ENCODE measurements at places on chromosomes 11 and 22. TPM values are rescaled to one million over a fixed set of nuclear protein-coding genes. Genes with fewer than 3 reads are reported as not detected.
A peak's percentile ranks its signal among the peaks of the same experiment; 100 is the strongest.

Gene TIGD3
- total RNA-seq: 1.2 TPM

Gene MMP3
- total RNA-seq: not detected

Gene ACRV1
- not detected for total RNA-seq

Gene RAD9A
- total RNA-seq: 67.1 TPM

Gene MMP12
- not detected for total RNA-seq

Gene OR9I1
- total RNA-seq: not detected

Gene IGLL1
- total RNA-seq: not detected

Gene AMOTL1
- total RNA-seq: 4.8 TPM

GRCh38 chr11:86523738-86524619 is 148.4 kb downstream of the ME3 start:
- DNase-seq: no peak

- no peak for DNase-seq
These were observed 101.0 kb downstream of the USP35 start for GRCh38 chr11:78289552-78290292.

DNA sequence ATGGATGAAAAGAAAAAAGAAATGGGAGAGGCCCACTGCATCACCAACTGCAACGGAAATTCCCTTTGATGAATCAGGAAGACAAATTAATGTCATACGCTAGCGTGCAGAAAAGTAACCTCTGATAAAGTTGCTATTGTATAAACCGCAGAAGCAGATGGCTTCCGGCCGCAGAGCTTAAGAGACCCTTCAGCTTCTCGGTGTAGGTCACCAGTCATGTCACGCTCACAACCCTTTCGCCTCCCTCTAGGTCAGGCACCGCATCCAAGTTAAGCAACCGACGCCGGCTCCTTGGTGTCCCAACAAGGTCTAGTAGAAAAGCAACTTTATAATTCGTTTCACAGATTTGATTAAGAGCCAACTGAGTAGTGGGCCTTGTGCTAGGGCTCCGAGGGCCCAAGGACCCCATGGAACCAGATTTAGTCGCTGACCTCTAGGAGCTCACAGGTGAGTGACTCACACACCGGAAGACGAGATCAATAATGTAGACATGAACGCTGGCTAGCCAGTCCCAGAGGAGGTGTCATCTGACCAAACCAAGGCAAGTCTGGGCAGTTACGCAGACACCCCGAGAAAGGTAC is 1.2 kb upstream of the ZFP91 start:
- no peak for DNase-seq

- no peak for DNase-seq
These were observed 3.4 kb downstream of the USP2 start for GRCh38 chr11:119377961-119378667.

DNA sequence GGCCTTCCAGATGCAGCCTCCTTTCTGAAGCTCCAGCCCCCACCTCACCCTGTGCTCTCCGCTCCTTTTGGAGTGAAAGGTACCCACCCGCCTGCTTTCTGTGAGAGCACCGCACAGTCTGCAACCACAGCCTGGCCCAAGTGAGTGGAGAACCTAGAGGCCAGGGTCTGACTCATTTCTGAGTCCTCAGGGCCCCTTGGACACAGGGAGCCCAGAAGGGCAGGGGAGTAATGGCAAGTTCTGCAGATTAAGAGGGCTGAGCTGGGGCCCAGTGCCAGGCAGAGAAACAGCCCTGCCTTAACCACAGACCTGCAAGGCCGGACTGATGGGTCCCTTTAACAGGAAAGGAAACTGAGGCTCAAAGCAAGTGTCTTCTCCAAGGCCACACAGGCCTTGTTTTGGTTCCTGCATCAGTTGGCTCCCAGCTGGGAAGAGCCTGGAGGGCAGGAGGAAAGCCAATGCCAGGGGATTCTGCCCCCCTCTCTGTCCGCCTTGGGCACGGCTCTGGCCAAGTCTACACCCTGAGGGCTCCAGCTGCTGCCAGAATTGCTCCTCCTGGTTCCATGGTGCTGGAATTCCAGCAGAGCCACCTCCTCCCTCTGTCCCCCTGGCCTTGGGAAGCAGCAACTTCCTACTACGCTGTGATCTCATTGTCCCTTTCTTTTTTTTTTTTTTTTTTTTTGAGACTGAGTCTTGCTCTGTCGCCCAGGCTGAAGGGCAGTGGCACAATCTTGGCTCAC is 55.1 kb downstream of the CYTH4 start:
- no peak for DNase-seq

- DNase-seq: peak; percentile 86
These were observed 5.4 kb downstream of the TBC1D10C start for GRCh38 chr11:67409261-67409666.

DNA sequence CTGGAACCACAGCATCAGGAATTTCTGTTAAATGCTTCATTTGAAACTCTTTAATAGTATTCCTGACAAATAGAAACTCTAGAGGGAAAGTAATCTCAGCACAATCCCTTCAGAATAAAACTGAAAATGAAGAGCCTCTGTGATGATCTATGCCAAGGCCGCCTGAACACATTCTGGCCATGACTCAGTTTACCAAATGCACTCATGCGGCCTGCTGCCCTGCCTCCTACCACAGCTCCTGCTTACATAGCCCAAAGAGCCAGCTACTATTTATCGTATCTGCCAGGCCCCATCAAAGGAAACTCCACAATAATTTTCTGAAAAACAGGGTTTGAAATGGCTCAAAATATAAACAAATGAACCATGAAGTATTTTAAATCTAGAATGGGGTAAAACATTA is 27.0 kb downstream of the ARL14EP start:
- DNase-seq: no peak

GRCh38 chr22:24848559-24849168 is 42.7 kb downstream of the SGSM1 start:
- DNase-seq: no peak

GRCh38 chr11:1160231-1161101 is 2.7 kb downstream of the MUC5AC start:
- DNase-seq: no peak

DNA sequence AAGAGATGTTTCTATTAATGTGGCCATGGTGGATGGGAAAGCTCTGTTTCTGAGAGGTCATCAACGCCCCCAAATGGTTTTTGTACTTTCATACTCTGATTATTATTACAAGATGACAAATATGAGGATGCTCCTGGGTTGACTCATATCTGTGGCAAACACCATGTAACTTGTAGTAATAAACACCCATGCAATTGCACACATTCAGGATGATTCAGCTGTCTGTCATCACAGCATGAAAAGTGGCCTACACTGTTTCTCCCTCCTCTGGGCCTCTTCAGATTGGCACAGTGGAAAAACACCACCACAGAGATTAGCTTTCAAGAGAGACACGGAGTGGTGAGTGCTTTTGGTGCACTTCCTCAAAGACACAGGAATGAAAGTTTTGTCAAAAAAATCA is 85.4 kb downstream of the MTNR1B start:
- DNase-seq: no peak

- no peak for DNase-seq
These were observed 16.0 kb downstream of the TRIM3 start for GRCh38 chr11:6457581-6458320.

- no peak for DNase-seq
These were observed 61.8 kb downstream of the WNT7B start for GRCh38 chr22:45915151-45915550.

DNA sequence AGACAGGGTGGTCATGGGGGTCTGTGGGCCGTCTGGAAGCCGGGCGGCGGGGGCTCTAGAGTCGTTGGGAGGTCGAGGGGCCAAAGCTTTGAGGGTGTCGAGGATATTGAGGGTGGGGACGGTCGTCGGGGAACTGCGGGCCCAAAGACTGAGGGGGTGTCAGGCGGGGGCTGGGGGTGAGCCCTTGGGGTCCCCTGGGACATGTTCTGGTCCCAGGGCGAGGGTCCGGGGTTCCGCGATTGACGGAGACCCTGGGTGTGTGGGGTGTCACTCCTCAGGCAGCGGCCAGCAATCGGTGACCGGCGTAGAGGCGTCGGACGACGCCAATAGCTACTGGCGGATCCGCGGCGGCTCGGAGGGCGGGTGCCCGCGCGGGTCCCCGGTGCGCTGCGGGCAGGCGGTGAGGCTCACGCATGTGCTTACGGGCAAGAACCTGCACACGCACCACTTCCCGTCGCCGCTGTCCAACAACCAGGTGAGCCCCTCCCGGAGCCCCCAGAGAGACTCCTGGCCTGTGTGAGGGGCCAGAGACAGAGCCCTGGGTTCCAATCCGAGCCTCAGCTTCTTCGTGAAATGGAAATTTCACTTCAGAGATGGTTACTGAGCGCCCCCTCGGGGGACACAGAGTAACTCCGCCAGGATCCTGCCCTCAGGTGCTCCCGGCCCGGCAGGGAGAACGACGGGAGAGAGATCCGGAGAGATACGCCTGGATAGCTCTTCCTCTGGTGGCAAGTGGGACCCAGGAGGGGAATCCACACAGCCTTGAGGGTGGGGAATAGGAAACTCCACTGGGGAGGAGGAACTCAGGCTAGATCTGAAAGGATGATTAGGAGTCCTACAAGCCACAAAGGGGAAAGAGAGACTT is 714 bp downstream of the SDF2L1 start:
- DNase-seq: peak; percentile 74

DNA sequence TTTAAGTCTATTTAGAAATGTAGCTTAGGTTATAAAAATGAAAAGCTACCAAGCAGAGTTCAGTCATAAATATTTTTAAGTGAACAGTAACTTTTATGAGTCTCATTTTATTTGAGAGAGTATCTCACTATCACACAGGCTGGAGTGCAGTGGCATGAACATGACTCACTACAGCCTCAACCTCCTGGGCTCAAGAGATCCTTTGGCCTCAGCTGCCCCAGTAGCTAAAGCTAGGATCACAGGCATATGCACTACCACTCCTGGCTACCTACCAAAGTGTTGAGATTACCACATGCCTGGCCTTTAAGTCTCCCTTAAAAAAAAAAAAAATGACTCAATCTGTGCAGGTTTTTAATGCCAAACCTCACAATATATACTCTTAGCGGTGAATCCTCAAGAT is 34.7 kb upstream of the CLNS1A start:
- DNase-seq: no peak

- DNase-seq: no peak
These were observed 11.2 kb downstream of the MAJIN start for GRCh38 chr11:64960719-64961118.

DNA sequence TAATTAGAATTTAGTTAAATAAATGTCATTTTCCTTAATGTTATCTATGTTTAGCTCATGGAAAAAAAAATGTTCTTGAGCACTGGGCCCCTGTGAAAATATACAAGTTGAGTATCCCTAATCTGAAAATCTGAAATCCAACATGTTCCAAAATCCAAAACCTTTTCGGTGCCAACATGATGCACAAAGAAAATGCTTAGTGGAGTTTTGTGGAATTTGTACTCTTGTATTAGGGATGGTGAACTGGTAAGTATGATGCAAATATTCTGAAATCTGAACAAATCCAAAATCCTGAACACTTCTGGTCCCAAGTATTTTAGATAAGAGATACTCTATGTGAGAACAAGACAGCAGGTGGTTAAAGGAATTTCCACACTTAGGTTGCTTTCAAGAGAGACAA is 44.5 kb downstream of the TCP11L1 start:
- DNase-seq: no peak

DNA sequence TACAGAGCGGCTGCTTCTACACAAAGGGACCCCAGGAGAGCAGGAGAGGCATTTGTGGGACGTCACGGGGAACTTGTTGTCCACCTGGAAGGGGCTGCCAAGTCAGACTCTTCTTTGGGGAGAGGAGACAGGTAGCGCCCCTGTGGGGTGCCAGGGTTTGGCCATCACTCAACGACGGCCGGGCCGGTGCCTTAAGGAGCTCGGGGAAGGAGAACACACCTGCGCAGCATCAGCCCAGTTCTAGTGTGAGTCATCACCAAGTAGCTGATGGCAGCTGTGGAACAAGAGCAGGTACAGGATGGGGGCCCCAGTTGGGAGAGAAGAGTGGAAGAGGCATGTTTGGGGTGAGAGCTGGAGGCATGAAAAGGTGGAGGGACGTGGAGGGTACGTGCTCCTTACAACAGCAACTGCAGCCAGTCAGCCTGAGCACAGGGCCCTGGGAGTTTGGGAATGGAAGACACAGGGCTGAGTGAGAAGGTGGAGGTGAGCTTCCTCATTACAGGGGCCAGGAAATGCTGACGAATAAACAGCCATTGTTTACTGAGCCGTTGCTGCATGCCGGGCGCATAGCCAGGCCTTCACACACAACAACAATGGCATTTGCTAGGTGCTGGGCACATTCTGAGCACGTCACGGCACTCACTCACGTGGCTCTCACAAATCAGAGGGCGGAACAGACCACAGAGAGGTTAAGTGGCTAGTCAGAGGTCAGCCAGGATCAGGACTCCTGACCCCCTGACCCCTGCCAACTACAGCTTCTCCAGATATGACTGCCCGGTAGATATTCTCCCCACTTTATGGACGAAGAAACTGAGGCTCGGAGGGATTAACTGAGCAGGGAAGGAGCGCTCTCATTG is 29.1 kb upstream of the TP53I11 start:
- no peak for DNase-seq

- DNase-seq: no peak
These were observed 34.7 kb downstream of the CHRDL2 start for GRCh38 chr11:74696500-74696899.

GRCh38 chr11:125701858-125702621 is 21.4 kb upstream of the ACRV1 start:
- no peak for DNase-seq

DNA sequence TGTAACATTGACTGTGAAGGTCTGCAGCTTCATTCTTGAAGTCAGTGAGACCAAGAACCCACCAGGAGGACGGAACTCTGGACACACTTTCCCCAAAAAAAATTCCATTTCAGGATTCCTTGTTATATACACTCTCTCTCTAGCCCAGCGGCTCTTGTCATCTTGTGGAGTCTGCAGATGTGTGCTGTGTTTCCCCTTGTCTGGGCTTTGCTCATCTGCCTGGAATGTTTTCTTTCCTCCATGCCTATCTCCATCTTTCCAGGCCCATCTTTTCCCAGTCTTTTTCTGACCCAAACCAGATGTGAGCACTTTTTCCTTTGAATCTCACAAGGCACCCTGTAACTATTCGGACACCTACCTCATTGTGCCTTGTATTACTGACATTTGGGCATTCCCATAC is 5.1 kb upstream of the DRG1 start:
- no peak for DNase-seq

- no peak for DNase-seq
These were observed 6.1 kb upstream of the CREB3L1 start for GRCh38 chr11:46271407-46271806.

- no peak for DNase-seq
These were observed 55.4 kb downstream of the MED15 start for GRCh38 chr22:20562607-20563465.

GRCh38 chr11:113828191-113828590 is 47.2 kb downstream of the USP28 start:
- DNase-seq: no peak

DNA sequence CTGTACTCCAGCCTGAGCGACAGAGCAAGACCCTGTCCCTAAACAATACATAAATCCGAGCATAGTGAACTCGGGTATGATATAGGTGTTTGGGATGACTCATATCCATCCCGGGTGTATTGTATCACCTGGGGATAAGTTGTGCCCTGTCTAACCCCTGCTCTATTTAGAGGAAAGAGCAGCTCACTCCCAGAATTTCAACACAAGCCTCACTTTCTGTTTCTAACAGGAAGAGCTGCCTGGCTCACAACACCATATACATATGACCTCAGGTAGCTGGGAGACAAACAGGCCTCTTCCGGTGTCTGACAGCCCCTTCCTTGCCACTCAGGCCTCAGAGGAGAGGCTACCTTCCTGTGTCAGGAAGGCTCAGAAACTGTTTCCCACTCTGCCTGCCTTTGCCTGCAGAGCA is 9.9 kb upstream of the MICALL1 start:
- peak; percentile 55 for DNase-seq

GRCh38 chr11:73246303-73246702 is 25.8 kb upstream of the P2RY6 start:
- DNase-seq: no peak
